Hematopoietic multipotent progenitor cell treated with erythropoietin and hydrocortisone succinate and interleukin-3 and kit ligand, for 17 days (in vitro differentiated cells): ENCODE measurements at places on chromosomes 1 and 21.

DNA sequence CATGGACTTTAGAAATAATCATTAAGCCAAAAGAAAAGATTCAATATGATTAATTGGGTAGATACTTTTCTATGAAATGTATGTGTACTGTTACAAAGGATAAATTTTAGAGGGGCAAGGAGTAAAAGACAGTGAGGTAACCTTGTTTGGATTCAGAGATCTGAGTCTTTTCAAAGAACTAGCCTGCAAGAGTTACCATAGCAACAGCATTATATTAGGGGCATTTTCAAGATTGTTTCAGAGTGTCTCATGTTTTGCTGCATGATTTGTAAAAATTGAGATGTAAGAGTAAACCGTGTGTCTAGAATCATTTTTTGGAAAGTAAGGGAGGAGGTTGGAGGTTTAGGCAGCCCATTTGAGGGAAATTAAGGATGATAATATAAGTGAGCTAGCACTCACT is 70.6 kb upstream of the KIAA1614 start:
- DNase-seq: no peak

GRCh38 chr1:4702932-4703331 is 48.5 kb downstream of the AJAP1 start:
- DNase-seq: no peak

GRCh38 chr1:225944951-225945350 is 3.9 kb upstream of the LEFTY2 start:
- no peak for DNase-seq

- no peak for DNase-seq
These were observed 6.1 kb downstream of the SLC16A4 start for GRCh38 chr1:110384581-110385321.

GRCh38 chr1:248622570-248623001 is 12.3 kb downstream of the OR2T11 start:
- peak; percentile 4 for DNase-seq

DNA sequence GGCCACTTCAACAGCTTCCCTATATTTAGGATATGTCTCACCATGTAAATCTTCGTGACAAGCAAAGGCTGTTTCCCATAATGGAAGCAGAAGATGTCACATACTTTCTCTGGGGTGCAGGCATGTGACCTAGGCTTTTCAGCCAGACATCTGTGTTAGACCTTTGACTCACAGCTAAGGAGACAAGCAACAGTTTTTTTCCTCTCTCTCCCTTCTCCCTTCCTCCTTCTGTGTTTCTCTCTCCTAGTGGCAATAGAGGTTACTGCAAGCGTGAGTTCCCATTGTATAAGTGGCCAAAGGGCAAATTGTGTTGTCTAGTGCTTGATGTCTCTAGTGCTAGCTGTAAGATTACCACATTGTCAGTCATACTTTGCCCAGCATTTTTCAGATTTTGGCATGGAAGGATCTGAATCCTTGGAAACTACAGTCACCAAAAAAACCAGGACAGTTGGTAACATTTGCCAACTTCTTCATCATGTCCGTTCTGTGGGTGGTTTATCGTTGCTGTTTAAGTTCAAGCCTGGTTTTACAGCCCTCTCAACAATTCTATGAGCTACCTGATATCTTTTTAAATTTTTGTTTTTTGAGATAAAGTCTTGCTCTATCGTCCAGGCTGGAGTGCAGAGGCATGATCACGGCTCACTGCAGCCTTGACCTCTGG is 44.4 kb upstream of the RABGAP1L start:
- DNase-seq: peak; percentile 56

- no peak for DNase-seq
These were observed 165.4 kb upstream of the ADAMTS5 start for GRCh38 chr21:27132266-27132665.

DNA sequence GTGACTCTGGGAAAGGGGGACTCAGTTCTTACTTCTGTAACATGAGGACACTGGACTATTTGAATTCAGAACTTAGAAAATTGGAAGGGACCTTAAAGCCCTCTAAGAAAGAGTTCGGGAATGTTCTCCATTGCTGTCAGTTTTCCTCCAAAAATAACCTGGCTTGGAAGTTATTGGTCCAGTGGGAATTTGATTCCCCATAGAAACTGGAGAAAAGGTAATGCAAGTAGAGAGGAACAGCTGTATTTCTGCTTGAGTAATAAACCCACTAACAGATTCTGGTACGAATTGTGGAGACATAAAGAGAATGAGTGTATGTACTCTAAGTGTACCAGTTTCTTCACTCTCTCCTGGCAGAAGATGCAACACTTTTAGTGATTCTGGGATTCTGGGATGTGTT is 1.8 kb downstream of the ZBED6 start:
- DNase-seq: no peak

DNA sequence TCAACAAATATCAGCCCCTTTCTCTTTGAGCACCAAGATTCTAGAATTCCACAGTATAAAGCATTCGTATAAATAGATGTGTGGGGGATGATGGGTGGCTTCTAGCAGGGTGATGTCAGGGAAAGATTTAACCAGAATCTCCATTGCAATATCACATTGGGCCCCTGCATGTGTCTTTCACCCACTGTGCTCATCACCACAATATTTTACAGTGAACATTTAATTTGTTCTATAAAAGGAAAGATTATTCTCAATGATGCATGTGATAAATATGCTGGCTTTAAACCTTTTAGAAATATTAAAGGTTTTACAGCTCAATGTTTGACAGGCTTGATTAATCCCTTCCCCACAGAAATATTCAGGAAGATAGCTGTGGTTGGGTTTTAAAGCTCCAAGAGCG is 457.8 kb upstream of the DAB1 start:
- no peak for DNase-seq

- no peak for DNase-seq
These were observed 7.6 kb upstream of the C1QA start for GRCh38 chr1:22628698-22629444.

GRCh38 chr1:37458551-37458950 is 15.8 kb upstream of the ZC3H12A start:
- no peak for DNase-seq

GRCh38 chr1:6614019-6614928 is 743 bp downstream of the PHF13 start:
- DNase-seq: peak; percentile 58

- no peak for DNase-seq
These were observed 247.1 kb downstream of the COL11A1 start for GRCh38 chr1:102861247-102861646.

- no peak for DNase-seq
These were observed 24.0 kb upstream of the CDK18 start for GRCh38 chr1:205480349-205480985.

DNA sequence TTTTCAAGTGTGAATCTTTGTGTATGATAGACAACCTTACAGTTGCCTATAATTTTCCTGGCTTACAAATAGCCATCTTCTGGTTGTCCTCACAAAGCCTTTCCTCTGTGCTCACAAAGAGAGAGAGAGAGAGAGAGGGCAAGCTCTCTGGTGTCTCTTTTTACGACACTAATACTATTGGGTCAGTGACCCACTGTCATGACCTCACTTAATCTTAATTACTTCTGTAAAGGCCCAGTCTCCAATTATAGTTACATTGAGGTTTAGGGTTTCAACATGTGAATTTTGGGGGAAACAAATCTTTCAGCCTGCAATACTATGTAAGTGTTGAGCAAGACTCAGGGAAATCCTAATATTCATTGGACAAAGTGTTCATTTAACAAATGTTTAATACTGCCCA is 167.4 kb upstream of the COL11A1 start:
- no peak for DNase-seq

- DNase-seq: no peak
These were observed at the start of the genes AMPD2 and GNAT2 for GRCh38 chr1:109619576-109620400. TSS of gene AMPD2 (plus strand) at chr1:109619837. CDS start at chr1:109621176, 1,339 bp downstream. TSS of gene GNAT2 (minus strand) at chr1:109619616. CDS start at chr1:109612870, 6,746 bp downstream.

GRCh38 chr1:85311818-85312217 is 35.4 kb upstream of the BCL10 start:
- no peak for DNase-seq

DNA sequence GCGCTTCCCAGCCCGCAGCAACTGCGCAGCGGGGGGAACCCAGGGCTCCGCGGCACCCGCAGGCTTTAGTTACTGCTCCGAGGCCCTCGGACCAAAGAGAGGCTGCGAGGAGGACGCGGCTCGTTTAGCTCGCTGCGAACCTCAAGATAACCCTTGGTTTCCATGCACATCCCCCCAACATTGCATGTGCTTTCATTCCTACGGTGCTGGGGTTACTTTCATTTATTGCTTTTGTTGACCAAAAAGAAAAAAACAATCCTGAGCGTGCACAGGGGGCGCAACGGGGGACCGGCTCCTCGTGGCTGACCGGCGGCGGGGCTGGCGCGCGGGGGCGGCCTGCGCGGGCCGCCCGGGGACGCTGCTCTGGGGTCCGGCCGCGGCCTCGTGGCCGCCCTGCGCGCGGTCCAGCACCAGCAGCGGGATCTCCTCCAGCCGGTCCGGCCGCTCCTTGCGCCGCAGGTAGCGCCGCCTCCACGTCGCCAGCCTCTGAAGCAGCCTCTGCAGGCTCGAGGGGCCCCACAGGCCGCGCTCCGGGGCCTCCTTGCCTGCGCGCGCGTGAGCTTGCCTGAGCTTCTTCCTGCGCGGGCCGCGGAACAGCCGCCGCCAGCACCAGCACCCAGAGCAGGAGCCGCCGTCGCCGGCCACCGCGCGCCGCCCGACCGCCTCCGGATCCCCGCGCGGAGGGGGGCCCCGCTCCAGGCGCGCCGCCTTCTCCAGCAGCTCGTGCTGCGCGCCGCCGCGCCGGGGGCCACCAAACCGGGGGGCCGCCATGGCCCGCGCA is 77.4 kb downstream of the DESI2 start:
- DNase-seq: no peak

- DNase-seq: no peak
These were observed 22.5 kb upstream of the SRP9 start for GRCh38 chr1:225754940-225755641.

DNA sequence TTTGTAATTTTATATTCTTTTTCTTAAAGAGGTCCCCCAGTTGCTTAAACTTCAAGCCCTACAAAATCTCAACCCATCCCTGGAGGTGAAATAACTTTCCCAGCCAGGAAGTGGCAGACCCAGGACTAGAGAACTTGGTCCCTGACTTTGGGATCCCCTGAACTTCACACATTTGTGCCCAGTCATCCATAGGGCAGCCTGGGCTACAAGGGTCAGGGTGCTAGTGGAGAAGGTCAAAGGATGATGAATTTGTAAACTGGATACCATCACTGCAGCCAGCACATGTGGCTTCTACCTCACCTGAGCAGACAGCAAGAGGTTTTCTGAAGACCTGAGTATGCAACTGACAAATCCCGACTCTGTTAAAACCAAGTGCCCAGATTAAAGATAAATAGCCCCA is 31.4 kb downstream of the HIVEP3 start:
- no peak for DNase-seq

- DNase-seq: no peak
These were observed 74.6 kb downstream of the DPT start for GRCh38 chr1:168654198-168654915.

GRCh38 chr1:179803104-179803503 is 60.0 kb downstream of the FAM163A start:
- DNase-seq: no peak

- no peak for DNase-seq
These were observed 32.8 kb downstream of the MTARC1 start for GRCh38 chr1:220819467-220820026.

GRCh38 chr1:202706851-202707250 is 3.4 kb downstream of the SYT2 start:
- no peak for DNase-seq

GRCh38 chr1:204286831-204287421 is 72.8 kb downstream of the PLEKHA6 start:
- no peak for DNase-seq

- DNase-seq: no peak
These were observed 175.5 kb downstream of the ASTN1 start for GRCh38 chr1:176989023-176989422.

DNA sequence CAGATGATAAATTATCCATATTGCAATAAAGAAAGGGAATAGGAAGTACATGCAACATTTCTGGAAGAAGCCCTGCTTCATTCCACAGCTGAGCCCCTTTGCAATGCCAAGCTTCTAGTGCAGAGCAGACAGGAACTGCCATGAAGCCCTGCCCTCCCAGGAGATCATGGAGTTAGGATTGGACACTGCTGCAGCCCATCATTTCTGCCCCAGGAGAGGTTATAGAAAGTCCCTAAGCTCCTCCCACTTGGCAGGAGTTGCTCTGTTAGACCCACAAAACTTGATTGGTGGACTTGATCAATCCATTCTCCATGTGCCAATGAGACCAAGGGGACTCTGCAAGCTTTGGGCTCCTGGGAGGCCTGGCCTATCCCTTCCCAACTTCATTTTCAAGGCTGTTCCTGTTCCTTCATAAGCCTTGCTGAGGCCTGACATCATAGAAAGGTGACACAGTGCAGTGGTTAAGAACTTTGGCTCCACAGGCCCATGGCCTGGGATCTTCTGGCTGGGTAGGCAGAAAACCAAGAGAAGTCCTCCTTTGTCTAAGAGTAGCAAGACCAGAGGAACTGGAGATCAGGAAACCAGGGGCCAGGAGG is 1.3 kb upstream of the LAPTM5 start:
- DNase-seq: peak; percentile 40

- DNase-seq: no peak
These were observed 108.9 kb downstream of the LBR start for GRCh38 chr1:225318706-225319575.

DNA sequence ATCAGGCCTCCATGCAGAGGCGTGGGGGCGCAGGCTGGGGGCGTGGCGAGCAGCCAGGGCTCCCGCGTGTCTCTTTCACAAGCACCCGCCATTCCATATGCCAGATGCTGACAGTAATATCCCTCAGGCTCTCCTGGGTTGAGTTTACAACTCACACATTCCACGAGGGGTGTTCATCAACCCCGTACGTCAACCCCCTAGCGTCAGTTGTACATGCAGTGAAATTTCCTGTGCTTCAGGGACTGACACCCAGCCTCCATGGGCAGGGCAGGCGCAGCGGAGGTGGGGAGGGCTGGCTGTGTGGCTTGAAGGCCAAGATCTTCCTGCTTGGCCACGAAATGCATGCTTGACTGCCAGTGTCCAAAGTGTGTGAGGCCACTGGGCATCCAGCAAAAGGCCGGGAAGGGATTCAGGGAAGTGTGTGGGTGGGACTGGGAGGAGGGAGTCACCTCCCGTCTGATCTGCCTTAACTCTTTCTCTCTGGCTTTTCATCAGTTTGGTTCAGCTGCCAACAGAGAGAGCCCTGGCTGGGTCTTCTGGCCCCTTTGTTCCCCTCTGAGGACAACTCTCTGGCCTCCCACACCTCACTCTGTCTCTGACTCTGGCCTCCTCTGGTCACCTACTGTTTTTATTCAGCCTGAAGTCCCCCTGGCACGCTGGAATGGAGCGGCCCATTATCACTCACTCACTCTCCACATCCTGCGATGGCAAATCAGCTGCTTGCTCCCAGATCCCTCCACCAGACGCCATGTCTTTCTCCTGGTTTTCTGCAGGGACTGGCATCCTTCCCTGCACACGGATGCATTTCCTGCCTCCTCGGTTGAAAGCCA is 33.8 kb downstream of the CLIC6 start:
- no peak for DNase-seq

- no peak for DNase-seq
These were observed 149.0 kb downstream of the TOMM20 start for GRCh38 chr1:234979296-234980279.

DNA sequence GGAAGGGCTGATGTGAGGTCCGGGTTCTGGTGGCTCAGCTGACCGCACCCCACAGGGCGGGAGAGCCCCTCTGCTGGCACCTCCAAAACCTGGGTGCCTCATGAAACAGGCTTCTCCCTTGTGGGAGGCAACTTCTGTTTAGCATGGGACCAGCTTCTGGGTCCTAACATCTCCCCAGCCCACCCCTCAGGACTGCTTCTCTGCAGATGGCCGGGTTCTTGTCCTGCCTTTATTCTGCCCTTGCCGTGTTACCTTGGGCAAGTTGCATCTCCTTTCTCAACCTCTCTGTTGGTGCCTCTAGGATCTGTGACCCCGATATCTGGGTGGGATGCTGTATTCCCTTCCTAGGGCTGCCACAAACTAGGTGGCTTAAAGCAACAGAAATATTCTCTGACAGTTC is 15.0 kb upstream of the TTC22 start:
- DNase-seq: no peak

GRCh38 chr1:15412175-15412800 is 2.6 kb downstream of the EFHD2 start:
- DNase-seq: no peak
